ENCODE measurements at places on chromosomes 7 and 10.
A peak's percentile ranks its signal among the peaks of the same experiment; 100 is the strongest.

GRCh38 chr10:132370426-132371340 lies 26.3 kb upstream of the PWWP2B start:
- no peak for DNase-seq

- peak; percentile 24 for DNase-seq
Measured at GRCh38 chr7:129169171-129169671, 19.2 kb upstream of the SMO start.

DNA sequence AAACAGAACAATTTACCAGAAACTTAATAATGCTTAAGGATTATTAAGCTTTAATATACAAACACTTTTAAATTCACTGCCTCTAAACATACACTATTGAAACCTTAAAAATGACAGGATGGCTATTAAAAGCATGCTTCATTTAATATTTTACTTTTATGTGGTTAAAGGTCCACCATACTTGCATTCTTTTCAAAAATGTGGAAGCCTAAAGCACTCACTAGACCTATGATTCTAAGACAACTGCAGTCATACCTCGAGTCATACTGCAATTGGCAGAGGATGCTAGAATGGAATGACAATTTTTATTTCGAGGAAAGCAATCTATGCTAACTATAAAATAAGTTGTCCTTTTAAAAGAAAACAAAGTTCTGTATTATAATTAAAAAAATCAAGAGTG lies 85.3 kb downstream of the PIP4K2A start:
- no peak for DNase-seq

GRCh38 chr7:7819442-7820247 lies 101.2 kb upstream of the RPA3 start:
- DNase-seq, result no peak

DNA sequence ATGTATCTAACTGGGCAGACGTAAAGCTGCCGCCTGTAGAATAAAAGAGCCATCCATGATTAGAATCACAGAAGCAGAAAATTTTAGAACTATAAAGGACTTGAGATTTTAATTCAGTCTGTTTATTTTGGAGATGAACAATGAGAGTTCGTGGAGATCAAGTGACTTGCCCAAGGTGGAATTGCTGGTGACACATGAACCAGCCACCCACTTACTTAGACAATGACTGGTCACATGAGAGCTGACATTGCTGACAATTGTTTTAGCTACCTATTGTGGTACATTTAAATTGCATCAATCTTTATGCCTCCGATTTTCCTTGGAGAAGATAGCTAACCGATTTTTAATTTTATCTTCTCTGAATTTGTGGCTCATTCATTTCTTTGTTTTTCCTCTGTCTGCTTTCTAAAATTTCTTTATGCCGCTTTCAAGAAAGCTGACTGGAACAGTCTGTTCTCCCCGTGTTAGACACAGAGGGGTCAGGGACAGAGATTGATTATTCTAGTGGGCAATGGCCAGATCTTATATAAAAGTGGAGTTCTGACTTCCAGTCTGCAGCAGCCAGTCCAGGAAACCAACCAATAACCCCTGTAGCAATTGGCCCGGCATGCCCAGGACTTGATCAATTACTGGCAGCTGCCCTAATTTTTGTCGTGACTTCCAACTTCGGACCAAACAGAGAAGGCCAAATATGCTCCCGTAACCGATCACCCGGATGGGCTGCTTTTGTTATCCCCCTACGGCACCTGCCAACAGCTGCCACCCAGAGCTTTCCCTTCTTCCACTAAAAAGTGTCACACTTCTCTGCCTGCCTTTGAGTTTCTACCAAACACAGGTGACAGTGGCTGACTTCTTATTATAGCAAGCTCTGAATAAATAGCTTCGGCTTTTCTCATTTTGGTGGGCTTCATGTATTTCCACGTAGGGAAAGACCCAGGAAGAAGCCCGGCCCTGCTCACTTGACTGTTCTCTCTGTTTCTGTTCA lies 241.6 kb downstream of the CAMK1D start:
- no peak for DNase-seq

DNA sequence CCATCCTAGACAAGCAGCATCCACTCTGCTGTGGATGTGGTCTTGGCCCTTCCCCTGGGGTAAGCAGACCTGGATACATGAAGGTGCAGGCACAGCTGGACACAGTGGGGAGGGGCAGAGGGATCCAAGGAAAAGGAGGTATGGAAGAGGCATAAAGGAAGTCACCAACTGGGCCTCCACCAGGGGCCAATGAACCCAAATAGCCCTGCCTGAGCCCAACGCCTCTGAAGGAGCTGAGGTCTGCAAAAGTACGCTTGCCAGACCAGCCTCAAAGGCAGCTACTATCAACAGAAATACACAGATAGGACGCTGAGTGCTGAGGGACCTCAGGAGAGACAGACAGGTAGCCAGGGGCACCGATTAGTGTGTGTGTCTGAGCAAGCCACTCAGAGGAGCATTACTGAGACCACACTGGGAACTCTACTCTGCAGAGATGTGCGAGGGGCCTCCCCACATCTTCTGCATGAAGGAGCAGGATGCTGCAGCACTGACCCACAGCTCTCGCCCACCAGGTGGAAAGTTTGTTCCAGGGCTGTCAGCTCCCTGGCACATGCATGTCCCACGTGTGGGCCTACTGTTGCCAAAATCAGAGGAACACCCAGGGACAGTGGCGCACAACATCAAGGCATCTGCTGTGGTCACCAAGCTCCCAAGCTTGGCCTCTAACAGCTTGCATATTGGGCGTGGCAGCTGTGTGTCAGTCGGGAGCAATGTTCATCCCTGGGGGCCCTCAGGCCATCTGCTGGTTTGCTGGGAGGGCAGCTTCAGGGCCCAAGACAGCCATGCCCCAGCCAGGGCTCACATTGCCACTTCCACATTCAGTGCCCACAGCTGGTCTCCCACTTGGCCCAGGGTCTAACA lies 40.0 kb downstream of the MKI67 start:
- no peak for DNase-seq

DNA sequence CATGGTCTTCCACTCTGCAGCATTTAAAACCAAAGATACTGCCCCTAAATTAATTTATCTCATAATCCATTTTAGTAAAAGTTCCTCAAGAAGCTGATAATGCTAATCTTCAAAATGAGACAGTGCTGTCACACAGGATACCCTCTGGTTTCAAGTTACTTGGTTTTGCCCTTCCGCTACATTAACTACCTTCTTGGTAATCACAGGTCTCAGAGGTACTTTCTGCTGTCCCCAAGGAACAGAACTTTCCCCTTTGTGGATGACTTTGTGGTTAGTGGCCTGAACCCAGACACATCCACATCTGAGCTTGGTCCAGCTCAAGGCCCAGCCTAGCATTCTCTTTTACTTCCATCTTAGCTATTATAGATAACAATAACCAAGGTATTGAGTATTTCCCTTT lies 88.8 kb upstream of the TMEM26 start:
- no peak for DNase-seq

- DNase-seq, result no peak
Measured at GRCh38 chr10:122348935-122349361, 25.6 kb upstream of the PLEKHA1 start.

DNA sequence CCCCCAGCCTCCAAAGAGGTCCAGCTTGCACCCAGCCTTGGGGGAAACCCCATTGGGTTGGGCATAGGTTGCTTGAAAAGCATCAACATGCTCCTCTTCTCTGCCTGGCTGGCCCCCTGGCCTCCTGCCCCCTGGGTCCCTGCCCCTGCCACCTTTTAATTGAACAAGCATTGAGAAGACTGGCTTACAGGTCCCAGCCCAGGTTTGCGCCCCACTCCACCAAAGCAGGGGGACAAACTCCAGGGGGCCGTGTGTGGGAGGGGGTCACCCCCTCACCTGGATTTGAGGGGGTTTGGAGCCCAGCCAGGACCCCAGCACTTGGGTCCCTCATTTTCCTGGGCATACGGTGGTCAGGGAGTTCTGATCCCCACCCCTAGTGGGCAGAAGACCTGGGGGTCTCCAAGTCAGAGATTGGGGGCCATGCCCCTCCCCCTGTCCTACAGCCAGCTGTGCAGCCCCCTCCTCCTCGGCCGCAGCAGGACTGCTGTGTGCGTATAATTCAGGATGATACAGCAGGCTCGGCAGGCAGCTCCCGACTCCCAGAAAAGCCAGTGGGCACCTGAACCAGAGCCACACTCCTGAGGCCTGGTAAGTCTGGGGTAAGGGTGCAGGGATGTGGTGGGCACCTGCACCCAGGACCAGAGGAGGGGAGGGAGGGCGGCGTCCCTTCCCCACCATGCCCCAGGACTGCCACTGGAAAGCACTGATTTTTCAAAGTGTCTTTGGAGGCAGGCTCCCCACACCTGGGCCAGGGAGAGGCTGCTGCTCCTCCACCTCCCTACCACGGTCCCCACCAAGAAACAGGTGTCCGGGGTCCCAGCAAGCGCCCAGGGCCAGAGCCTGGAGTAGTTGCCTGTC lies 1.7 kb downstream of the ELFN1 start:
- DNase-seq, result no peak

Measured in CMK (cell line).